ENCODE measurements at places on chromosomes 16 and 17. TPM values are rescaled to one million over a fixed set of nuclear protein-coding genes. Genes with fewer than 3 reads are reported as not detected.
A peak's percentile ranks its signal among the peaks of the same experiment; 100 is the strongest.

Gene C16orf86
- 8.7 TPM for total RNA-seq

Gene CCR7
- 1.6 TPM for total RNA-seq

- no peak overlapping the region for H3K4me3 ChIP-seq
- peak; percentile 54 for DNase-seq
- H3K4me1 ChIP-seq = no peaks in the 10 kb centered on the region
- H3K27me3 ChIP-seq = no peaks in the 10 kb centered on the region
- H3K27ac ChIP-seq = no peak overlapping the region
- no peaks in the 10 kb centered on the region for H3K36me3 ChIP-seq
Measured at GRCh38 chr16:82229800-82230619, 60.0 kb upstream of the MPHOSPH6 start.

GRCh38 chr17:70369391-70369790 is 200.1 kb downstream of the KCNJ2 start:
- no peak overlapping the region for H3K4me3 ChIP-seq
- H3K4me1 ChIP-seq = no peaks in the 10 kb centered on the region
- H3K27me3 ChIP-seq = peaks cover 10% of the 10 kb centered on the region
- no peak overlapping the region for H3K27ac ChIP-seq
- DNase-seq = no peak

GRCh38 chr16:50900391-50900942 is 158.6 kb downstream of the CYLD start:
- no peak overlapping the region for H3K4me3 ChIP-seq
- peaks cover 19% of the 10 kb centered on the region for H3K4me1 ChIP-seq
- H3K27me3 ChIP-seq = no peaks in the 10 kb centered on the region
- DNase-seq = peak; percentile 46
- no peak overlapping the region for H3K27ac ChIP-seq
- no peaks in the 10 kb centered on the region for H3K36me3 ChIP-seq

DNA sequence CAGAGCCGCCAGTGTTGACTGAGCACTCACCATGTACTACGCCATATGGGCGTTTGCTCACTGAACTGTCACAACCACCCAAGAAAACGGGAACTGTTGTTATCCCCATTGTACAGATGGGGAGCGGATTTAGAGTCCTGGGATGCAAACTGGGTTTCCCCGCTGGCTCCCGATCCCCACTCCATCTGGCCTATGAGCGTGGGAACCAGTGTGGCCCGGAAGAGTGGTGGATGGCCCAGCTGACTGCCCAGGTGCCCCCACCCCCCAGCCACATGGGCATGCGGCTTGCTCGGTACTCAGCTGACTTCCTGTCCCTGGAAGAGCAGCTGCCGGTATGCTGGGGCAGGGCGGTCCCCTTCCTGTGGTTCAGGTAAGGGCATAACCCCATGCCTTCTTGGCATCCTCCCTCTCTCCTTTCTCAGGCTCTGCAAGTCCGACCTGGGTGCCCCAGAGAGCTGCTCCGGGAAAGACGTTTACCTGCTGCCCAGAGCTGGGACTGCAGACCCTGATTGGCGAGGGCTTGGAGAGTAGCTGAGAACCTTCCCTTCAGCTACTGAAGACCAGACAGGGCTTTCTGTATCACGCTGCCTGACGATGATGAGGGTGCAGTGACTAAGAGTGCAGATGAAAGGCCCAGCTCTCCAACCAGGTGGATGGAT is 16.2 kb downstream of the SOCS3 start:
- H3K4me3 ChIP-seq = no peak overlapping the region
- DNase-seq = peak; percentile 32
- no peaks in the 10 kb centered on the region for H3K27me3 ChIP-seq
- peaks cover 53% of the 10 kb centered on the region for H3K4me1 ChIP-seq

Gene AMZ2
- 25.0 TPM for total RNA-seq

DNA sequence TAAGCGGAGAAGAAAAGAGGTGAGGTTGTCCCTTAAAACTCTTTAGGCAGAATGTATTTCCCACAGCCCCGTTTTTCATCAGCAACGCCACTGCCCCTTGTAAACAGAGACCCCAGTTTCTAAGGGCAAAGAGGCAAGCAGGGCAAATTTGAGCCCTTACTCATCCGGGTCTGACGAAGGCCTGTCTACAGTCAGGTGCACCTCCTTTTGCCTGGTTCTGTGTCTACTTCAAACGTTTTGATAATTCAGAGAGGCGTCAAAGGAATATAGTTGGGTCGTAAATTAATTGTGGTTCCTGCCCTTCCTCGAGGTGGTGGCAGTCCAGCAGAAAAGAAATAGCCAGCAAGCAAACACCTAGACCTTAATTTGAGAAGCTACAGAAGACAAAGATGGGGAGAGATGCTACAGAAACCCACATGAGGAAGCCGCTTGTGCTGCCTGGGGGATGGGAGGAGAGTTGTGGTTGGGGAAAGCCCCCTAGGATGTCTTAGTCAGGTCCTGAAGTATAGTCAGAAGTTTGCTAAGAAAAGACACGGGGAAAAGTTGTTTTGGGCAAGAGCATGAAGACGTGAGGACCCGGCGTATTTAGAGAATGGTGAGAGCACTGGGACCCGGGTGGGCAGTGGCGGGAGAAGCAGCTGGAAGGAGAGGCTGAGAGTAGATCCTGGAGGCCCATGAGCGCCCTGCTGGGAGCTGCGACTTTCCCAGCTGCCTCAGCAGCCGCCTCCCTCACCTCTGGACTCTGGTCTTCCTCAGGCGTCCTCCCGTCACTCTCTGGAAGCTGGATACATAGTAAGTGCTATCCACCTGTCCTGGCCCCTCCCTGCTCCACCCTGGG is 2.4 kb downstream of the FBRS start:
- DNase-seq = no peak
- peaks cover 43% of the 10 kb centered on the region for H3K36me3 ChIP-seq
- H3K27ac ChIP-seq = no peak overlapping the region

GRCh38 chr17:32871746-32872145 is 5.2 kb downstream of the MYO1D start:
- H3K4me1 ChIP-seq = peaks cover 57% of the 10 kb centered on the region
- H3K27me3 ChIP-seq = no peaks in the 10 kb centered on the region
- no peaks in the 10 kb centered on the region for H3K36me3 ChIP-seq
- H3K27ac ChIP-seq = no peak overlapping the region
- no peak for DNase-seq
